ENCODE measurements at places on chromosomes 3 and 15.

DNA sequence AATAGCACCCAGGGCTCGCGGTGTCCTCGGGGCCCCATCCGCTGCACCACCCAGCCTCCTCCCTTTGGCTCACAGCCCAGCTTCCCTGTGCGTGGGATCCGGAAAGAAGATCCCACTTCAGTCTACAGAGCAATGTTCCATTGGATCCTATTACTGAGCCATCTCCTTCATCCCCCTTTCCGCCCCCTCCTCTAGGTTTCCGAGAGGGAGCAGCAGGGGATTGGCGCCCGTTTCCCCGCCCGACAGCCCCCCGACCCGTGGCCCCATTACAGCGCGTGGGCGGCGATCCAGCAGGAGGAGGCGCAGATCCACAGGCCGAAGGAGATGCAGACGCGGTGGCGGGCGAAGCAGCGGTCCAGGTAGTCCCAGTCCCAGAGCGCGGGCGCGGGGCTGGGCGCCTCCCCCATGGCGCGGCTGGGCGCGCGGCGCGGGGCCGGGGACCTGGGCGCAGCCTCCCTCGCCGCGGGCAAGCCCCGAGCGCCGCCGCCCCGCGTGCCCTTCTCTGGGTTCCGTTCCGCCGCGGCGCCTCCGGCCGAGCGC lies 340 bp downstream of the TMEM44 start:
- no peak for DNase-seq

DNA sequence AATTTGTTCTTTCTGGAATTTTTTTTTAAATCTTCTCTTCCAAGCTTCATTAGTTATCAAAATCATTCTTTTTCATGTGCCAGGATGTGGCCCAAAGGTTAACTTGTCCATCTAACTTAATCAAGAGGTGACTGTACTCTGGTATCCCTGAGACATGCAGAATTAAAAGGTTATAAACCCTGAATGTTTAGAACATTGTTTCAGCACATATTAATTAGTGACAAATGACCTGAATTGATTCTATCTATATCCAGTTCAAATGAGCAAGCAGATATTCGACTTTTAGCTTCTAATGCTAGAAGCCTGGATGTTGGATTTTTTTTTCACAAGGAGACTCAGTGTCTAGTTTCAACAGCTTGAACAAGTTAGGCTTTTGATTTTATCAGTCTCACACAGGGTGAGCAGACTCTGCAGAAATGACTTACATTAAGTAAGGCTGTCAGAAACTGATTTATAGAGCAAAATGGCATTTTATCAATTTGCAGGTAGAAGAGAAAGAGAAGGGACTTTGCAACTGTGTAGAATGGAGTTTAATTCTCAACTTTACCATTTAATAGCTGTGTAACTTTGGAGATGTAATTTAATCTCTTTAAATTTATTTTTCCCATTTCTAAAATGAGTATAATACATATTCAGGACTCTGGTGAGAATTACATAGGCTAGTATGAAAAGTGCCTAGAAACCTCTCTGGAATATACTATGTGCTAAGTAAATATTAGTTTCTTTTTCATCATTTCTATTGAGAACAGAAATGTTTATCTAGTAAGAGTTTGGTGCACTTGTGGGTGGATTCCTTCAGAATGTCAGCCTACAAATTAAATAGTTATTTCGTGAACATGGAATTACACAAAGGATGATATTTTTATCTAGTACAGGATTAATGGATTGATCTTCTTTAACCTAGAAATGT lies 100.0 kb downstream of the ALCAM start:
- DNase-seq, result no peak

- no peak for DNase-seq
These were observed 266.9 kb upstream of the STT3B start for GRCh38 chr3:31265646-31266428.

DNA sequence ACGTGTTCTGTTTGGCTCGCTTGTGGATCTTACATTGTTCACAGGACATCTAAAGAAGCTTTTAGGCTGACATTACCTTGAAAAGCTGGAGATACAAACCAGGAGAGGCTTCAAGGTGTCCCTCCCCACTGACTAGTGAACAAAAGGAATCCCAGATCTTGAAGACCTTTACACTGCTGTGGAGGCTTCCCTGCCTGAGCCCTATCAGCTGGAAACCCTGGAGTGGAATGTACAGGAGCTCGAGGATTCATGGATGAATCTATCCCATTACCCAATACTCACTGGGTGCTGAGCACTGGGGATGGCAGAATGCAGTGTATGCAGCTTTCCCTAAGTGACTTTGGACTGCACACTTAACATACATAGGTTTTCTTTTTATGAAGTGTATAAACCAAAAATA lies 82.3 kb upstream of the MFGE8 start:
- DNase-seq, result no peak

- DNase-seq, result no peak
These were observed 53.9 kb upstream of the PCSK6 start for GRCh38 chr15:101543431-101543830.

DNA sequence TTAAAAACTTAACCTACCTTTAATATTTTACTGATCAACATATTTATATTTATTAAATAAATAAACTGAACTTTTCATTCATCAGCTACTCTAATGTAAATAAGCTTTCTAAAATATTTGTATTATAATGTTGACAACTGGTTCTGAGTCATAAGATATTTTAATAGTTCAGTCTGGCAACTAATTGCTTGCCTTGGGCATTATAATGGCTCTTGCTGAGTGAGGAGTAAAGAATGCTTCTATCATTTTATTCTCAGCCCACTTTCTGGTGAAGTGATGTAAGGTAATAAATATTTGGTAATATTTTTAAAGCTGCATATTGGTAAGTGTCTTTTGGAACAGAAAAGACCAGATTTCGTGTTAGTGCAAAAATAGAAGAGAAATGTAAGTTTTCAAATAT lies 81.5 kb downstream of the DIPK2A start:
- DNase-seq, result no peak

DNA sequence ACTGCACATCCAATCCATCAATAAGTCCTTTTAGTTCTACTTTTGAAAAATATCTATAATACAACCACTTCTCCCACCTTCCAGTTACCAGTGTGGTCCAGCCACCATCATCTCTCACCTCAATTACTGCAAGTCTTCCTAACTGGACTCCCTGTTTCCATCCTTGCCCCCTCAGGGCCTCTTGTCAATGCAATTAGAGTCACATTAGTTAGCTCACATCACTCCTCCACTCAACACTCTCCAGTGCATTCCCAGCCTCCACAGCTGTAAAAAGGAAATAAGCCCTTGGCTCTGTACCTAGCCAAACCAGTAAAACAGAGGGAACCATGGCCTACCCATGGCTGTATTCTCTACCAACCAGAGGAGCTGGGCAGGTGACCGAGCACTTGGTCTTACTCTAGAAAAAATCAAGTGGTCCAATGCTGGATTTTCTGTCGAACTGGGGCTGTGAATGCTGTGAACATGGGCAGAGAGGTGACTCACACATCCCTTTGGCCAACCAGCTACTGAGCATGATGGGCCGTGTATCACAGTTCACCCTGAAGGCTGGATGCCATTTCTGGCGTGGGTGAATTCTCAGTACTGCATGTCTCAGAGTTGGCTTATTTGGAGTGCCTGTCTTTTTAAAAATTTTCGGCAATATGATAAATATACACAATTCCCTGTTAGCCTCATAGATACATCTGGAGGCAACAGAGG lies 62.5 kb upstream of the C15orf61 start:
- no peak for DNase-seq

- DNase-seq, result no peak
These were observed 100.0 kb downstream of the THBS1 start for GRCh38 chr15:39680868-39681267.

- no peak for DNase-seq
These were observed 43.4 kb downstream of the DCUN1D1 start for GRCh38 chr3:182936918-182937285.

- no peak for DNase-seq
These were observed 28.3 kb upstream of the PPP4R2 start for GRCh38 chr3:72968266-72968664.

All from stimulated activated naive CD4-positive, alpha-beta T cell (primary cell).